ENCODE measurements at places on chromosomes 3 and 15. TPM values are rescaled to one million over a fixed set of nuclear protein-coding genes. Genes with fewer than 3 reads are reported as not detected.

DNA sequence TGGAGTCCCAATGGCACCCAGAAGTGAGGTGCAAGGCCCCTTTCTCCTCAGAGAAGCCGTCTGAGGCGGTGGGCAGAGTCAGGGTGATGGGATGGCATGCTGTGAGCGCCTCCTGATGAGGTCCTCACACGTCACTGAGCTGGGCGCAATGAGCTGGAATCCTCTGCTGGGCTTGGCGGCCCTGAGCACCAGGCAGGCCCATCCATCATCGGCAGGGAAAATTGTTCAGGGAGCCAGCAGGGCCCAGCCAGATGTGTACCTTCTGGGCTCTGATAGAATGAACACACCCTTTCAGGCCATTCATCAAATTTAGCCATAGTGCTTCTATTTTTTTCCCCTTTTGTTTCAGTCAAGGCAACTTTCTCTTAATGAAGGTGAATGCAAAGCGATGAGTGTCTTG, 43.7 kb downstream of the FAM3D start:
- DNase-seq = no peak

SLC9A9 gene
- total RNA-seq = not detected

DNA sequence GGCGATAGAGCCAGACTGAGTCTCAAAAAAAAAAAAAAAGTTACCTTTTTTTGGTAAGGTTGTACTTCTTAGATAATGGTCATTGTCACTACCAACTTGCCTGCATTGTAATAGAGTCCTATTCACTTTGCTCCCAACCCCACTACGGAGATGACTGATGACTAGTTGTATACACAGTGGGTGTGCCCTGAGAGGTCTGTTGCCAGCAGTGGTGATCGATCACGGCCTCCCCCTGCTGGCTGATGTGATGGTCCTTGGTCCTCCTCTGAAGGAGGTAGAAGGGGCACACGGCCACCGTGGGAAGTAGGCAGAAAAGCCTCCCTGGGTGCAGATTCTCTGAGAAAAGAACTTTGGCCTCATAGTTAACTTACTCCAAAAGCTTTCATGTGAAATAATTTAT, 10.7 kb downstream of the GCNT3 start:
- peak; percentile 45 for DNase-seq

DNA sequence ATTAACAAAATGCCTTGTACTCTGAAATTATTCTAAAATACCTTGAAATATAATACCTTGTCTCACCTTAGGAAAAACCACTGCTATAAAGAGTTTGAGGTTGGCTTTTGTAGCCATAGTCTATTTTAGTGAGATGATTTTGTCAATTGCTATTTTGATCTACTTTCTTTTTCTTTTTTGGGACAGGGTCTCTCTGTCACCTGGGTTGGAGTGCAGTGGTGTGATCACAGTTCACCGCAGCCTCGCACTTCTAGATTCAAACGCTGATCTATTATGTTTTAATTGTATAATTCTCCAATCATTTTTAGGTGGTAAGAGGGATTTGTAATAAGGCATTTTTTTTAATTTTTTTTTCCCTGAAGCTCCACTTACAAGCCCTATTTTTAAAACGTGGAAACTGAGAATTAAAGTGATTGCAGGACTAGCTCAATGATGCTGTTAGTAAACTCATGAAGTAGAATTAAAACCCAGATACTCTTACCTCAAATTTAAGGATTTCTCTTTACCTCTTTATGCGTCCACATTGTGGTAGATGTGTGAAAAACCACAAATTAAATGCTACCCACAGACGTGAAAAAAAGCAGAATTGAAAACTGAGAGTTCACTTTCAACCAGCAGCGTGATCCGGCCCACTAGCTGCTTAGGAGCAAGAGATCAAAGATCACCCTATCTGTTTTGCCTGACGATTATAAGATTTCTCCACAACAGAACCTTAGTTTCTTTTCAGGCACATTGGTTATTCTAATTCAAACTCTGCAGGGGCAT, 384.2 kb downstream of the CGGBP1 start:
- DNase-seq = no peak

GRCh38 chr15:63941698-63942465, 104.4 kb downstream of the DAPK2 start:
- no peak for DNase-seq

GRCh38 chr15:84789762-84790161, 27.4 kb upstream of the ALPK3 start:
- no peak for DNase-seq

All from Panc1 (cell line).